ENCODE measurements at places on chromosomes 11 and 22.
A peak's percentile ranks its signal among the peaks of the same experiment; 100 is the strongest.

- no peak for DNase-seq
These were observed 1.6 kb downstream of the BSX start for GRCh38 chr11:122979815-122980595.

- DNase-seq: no peak
These were observed 206.5 kb downstream of the CTTN start for GRCh38 chr11:70604630-70605467.

GRCh38 chr11:1730059-1730629, 20.3 kb downstream of the IFITM10 start:
- no peak for DNase-seq

DNA sequence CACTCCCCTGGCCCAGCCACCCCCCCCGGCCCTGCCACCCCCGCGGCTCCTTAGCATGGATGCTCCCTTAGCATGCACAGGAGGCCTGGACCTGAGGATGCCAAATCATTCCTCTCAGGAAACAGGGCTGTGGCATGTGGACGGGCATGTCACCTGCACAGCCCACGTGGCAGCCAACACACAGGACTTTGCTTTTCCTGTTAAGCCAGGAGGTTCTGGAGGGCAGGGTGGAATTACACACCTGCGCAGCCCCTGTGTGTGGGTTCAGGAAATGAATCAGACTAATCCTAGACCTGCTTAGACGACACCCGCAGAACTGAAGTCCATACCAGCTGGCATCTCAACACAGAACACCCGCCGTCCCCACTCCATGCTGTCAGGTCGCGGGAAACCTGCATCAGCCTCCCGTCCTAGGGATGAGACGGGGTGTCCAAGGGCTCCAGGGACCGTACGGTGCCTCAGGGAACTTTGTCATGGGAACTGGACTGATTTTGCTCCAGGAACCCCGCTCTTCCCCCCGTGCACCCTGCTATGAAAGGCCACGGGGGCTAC, 10.2 kb downstream of the CERK start:
- no peak for DNase-seq

GRCh38 chr11:107702723-107703122, 9.1 kb downstream of the SLN start:
- DNase-seq: no peak

DNA sequence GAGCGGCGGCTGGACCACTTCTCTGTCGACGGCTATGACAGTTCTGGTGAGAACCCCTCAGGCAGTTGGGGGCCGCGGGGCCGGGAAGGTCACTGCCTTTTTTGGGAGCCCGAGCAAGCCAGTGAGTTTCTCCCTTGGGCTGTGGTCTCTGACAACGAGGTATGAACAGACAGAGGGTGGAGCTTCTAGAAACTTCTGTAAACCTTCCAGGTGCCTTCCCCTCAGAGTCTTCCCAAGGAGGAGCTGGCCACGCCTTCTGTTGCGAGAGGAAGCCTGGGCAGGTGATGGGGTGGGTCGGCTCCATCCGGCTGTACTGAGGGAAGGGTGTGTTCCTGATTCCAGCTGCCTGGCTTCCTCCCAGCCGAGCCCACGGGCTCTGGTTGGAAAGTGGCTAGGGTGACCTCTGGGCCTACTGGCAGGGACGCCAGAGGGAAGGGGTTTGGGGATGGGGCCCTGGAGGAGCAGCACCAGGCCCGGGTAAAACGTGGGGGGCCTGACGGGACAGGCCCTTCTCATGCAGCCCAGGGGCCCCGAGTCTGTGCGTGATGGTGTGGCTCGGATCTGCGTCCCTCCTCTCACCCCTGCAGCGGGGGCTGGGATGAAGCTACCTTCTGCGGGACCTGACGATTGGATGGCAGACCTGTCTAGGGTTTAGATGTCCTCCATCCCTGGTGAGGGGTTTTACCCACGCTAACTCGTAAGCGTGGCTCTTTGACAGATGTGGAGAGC, 110.8 kb downstream of the KCNQ1OT1 start:
- no peak for DNase-seq

DNA sequence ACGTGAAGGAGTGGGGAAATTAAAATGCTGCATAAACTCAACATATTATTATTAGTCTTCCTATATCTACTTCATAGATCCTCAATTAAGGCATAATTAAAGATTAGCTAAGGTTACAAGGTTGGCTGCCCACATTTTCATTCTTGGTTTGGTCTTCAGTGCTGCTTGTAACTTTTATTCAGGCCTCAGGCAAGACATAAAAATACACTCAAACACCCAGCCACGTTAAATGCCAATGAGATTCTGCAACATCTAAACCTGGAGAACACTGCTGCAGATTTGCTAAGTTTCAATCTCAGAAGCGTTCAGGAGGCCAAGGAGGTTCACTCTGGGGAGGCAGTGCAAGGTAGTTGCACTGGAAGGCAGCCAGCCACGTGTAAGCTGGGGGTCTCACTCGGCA, 358.7 kb upstream of the NARS2 start:
- DNase-seq: no peak

DNA sequence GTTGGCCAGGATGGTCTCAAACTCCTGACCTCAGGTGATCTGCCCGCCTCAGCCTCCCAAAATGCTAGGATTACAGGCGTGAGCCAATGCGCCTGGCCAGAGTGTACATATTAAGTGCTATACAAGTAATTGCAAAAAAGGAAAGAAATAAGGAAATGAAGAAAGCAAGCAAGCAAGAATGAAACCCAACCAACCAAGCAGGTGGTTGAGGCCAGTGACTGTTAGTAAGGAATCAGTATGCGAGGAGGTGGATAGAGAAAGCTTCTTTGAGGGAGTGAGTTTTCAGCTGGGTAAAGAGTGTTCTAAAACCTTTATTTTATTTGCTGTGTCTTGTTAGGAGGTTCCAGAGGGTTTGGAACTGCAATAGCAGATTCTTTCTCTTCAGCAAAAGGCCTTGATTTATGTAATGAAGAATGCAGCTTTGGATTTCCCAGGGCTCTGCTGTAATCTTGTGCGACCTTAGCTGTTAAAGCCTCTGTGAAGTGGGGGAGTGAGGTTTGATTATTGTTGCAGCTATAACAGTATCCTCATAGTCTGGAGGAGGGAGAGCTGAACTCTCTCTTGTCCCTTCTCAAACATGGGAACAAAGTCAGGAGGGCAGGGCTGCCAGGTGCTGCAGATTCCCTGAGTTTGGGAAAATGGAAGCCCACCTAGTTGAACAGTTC, 5.7 kb downstream of the AMPD3 start:
- DNase-seq: no peak

- DNase-seq: peak; percentile 62
These were observed 18.8 kb downstream of the P2RY2 start for GRCh38 chr11:73236854-73237253.

DNA sequence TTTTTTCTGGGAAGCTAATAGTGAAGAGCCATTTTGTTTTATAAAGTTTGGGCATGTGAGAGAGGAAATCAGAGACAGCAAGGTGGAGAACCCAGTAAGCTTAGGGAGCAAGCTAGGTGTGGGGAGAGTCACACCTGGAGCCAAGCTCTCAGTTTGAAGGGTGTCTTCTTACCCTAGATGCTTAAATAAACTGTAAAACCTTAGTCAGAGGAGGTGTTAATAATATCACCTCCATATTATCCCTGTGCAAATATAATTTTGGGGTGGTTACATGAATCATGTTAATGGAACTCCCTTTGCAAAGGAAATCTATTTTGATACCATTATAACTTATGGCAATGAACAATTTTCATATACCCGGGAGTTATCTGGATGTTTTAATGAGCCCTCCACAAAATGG, 246.2 kb upstream of the PLET1 start:
- DNase-seq: no peak

- no peak for DNase-seq
These were observed 9.7 kb upstream of the HEPHL1 start for GRCh38 chr11:94011478-94011877.

DNA sequence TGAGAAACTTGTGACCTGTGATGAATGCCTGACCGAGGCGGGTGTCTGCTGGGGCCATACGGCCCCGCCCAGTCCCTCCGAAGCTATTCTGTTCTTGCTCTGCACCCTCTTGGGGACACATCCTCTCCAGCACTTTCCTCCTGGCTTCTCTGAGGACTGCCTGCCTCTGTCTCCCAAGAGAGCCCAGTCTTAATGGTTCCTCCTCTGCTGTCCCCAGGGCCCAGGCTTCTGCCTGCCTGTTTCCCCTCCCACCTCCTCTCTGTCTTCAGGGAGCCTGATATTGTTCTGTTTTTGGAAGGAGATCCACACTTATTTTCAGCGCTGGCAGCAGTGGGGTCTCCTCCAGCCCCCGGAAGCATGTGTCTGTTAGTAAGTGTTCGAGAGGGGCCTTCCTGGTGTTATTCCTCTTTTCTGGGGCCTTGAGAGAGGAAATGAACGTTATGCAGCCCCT, 18.7 kb downstream of the SYNGR1 start:
- DNase-seq: peak; percentile 4

- no peak for DNase-seq
These were observed 6.1 kb downstream of the MIAT start for GRCh38 chr22:26663374-26663923.

DNA sequence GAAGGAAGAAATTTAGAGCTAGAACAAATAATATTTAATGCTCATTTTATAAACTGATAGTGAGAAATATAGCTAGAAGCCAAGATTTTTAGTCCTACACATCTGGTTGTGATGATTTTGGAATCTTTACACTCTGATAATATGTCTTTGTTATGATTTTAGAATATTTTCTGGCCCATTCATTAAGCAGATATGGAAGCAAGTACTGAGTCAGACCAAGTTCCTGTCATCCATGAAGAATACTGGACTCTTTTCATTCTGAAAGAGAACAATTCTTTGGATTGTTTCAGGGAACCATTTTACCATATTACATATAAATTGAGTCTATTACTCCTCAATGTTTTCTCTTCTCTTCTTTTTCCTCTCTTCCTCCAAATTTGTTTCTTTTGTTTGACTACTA, 227.4 kb downstream of the TMEM135 start:
- no peak for DNase-seq

DNA sequence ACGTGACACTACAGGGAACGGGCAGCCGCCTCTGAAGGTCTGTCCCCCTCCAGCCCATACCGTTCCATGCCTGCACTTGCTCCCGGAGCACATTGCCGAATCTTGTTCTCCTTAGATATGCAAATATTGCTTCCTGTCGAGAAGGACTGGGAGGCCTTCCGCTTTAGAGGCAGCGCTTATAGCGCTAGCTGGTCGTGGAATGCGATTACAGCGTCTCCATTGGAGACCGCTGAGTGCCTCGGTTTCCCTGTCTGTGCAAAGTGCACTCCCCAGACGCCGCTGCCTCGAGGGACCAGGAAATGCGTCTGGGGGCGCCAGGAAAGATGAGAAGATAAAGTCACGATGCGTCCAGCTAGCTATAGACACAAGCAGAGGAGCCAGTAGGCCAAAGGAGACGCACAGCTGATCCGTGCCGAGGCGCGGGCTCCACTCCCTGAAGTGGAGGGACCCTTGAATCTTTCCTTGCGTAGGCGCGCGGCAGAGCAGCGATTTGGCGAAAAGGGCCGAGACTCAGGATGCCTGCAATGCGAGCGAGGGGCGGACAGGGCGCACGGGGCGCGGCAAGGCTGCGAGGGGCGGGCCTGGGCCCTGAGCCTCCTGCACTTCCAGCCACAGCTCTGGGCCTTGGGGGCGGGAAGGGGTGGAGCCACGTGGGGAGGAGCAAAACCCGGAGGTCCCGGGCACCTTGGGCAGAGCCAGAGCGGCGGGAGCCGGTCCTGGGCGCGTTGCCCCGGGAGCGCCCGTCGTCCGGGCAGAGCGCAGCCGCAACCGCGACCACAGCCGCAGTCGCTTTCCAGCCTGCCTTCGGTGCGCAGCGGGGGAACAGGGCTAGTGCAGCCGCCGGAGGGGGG, at the start of gene RASSF10:
RASSF10 (plus strand) TSS at position 692 of the 851 bp plus-strand sequence. CDS start 261 bp downstream, outside the sequence.
- no peak for DNase-seq

GRCh38 chr11:3865388-3866193, 10.1 kb downstream of the STIM1 start:
- DNase-seq: no peak

GRCh38 chr11:117997823-117998579, 11.8 kb downstream of the IL10RA start:
- DNase-seq: no peak

GRCh38 chr11:109695696-109696095, 273.7 kb downstream of the C11orf87 start:
- DNase-seq: no peak

GRCh38 chr11:118640332-118641154, 33.1 kb downstream of the PHLDB1 start:
- no peak for DNase-seq

DNA sequence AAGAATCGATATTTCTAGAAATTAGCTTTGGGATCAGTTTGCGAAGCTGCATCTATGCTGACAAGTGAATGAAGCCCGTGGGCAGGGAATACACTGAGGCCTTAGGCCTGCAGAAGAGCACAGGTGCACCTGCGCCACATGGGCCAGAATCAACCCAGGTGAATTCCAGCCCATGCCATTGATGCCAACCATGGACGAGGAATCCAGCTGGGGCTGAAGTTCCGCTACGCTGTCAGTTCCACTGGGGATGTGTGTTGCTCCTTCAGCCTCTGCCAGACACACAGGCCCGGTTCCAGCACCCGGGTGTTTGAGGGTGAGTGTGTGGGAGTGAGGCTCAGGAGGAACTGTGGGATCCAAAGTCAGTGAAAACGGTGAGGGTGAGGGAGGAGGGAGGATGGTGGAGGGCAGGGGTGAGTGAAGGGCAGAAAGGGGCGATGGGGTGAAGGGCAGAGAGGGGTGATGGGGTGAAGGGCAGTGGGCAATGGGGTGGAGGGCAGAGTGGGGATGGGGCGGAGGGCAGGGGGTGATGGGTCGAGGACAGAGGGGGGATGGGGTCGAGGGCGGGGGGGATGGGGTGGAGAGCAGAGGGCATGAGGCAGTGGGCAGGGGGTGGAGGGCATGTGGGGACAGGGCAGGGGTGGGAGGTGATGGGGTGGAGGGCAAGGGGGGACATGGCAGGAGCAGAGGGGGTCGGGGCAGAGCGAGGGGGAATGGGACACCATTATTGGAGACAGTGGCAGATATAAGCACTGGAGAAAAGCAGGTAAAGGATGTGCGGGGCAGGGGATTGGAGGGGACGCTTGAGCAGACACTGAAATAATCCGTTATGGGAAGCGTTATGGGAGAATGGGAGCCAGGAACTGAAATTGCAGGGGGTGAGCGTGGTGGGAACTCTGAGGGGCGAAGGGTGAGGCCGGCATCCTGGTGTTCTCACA, 931.6 kb downstream of the BRD1 start:
- no peak for DNase-seq

DNA sequence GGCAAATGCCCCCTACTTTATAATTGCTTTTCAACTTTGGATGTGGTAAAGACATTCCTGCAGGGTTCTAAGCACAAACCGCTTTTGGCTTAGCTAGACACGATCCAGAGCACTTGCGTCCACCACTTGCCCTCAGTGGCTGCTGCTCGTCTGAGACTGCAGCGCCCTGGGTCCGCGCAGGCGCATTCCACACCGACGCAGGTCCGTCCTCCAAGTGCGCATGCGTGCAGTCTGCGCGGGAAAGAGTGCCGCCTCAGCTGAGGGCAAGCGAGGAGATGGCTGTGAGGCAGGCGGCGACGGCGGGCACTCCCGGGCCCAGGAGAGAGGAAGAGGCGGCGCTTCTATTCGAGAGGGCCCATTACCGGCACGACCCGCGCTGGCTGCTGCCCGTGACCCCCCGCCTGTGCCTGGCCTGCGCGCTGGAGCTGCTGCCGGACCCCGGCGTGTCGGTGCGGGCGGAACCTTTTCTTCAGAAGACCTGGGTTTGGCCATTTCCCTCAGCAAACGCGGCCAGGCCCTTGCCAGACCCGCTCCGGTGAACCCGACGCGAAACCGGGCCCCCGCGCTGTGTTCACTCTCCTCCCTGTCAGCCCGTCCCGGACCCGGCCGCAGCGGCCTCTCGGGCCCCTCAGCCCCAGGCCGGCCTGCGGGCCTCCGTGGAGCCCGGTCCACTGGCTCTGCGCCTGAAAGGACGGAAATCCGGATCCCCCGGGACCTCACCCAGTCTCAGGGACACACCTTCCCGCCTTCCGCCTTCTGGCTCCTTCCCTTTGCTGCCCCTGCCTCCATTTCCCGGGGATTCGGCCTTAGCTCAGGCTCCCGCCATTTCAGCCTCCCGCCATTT, at the start of gene MEI1:
MEI1 (plus strand) TSS at position 240 of the 844 bp plus-strand sequence; CDS start at position 276, 36 bp downstream.
- DNase-seq: no peak

Measured in GDM1 (cell line).